Activated CD8-positive, alpha-beta T cell treated with anti-CD3 and anti-CD28 coated beads for 36 hours (primary cell): ENCODE measurements at places on chromosomes 5 and 9. TPM values are rescaled to one million over a fixed set of nuclear protein-coding genes. Genes with fewer than 3 reads are reported as not detected.

DNA sequence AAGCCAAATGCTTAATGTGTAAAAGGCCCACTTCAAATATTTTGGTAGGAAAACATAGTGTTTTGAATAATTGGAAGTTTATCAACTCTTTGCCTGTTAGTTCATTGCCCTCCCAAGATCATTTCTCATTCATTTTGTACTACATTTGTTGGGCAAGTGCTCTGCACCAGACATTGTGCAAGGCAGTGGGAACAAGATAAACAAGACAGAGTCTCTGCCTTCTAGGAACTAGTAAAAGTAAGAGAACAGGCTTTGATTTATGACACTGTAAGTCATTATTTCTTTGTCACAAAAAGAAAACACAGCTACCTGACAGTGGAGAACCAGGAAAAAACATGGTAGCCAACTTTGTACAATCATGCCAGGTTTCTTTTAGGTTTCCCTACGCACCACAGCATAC lies 63.7 kb upstream of the PAM start:
- DNase-seq = no peak

GRCh38 chr5:757931-758697 lies 26.4 kb downstream of the ZDHHC11B start:
- DNase-seq = peak; percentile 34

Gene RALGDS
- total RNA-seq = 80.5 TPM

GRCh38 chr5:61275841-61276240 lies 56.2 kb upstream of the ZSWIM6 start:
- peak; percentile 15 for DNase-seq

Gene CD74
- 277 TPM for total RNA-seq

DNA sequence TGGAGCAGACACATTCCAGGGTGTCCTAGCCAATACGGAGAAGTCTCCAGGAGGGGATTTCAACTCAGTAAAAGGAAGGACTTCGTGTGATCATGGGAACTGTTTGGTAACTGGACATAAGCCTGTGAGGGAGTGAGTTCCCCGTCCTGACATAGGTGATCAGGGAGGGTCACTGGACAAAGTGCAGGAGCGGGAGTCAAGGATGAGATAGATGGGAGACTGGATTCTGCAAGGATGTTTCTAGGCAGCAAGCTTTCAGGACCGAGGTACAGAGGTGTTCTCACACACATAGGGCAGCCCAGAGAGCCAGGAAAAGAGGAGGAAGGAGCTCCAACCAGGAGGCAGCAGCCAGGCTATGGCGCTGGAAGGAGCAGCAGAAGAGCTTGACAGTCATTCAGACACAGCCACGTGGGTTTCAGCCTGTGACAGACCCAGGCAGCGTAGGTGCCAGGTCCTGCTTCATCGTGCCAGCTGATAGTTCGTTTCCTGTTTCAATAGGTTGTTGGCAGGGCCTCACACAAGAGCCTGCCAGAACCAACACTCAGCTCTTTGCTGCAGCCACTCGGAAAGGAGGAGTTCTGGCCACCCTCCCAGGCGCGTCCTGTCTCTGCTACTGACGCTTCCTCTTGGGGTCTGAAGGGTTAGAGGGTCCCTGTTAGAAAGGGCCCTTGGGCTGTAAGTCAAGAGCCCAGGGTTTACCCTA lies 84.1 kb downstream of the AMBP start:
- peak; percentile 46 for DNase-seq
